Cerebellar nuclear complex (tissue), 1 donor: ENCODE measurements at places on chromosomes 4 and X.

GRCh38 chrX:72080150-72080549 lies 51.6 kb downstream of the RTL5 start:
- no peak for DNase-seq

DNA sequence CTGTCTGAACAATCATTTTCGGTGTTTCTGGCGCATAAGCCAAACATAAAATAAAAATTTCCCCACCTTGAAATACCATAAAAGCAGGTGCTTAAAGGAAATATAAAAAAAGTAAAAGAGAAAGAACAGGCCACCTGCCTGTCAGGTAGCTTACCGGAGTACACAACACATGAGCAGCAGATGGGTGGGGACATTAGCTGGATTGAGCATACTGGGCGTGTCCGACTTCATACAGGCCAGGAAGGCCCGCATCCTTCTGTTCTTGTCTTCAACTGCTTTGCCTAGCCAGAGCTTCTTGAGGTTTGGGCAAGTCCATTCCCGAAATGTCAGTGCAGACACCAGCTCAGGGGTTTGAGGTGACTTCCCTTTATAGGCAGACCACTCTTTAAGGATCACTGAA lies 66.7 kb downstream of the FAM120C start:
- no peak for DNase-seq

DNA sequence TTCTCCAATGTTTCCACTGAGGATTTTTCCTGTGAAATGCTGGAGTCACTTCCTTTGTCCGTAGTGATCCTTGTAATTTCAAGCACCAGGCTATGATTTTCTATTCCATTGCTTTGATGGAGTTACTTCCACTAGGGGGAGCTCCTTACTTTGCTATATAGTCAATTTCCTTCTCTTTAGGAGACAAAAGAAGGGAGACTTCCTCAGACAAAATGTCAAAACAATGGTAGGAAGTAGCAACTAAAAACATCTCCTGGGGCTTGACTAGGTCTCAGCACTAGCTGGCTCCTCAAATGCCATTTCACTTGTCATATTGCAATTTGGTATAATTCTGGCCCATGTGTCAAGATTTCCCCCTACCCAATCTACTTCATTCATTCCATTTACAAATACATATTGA lies 24.1 kb downstream of the ZCCHC12 start:
- DNase-seq: no peak

- peak; percentile 16 for DNase-seq
These were observed at the start of gene RNF175 for GRCh38 chr4:153759407-153760316. TSS of gene RNF175 (minus strand) at chr4:153760024. CDS start at chr4:153759862, 162 bp downstream.

DNA sequence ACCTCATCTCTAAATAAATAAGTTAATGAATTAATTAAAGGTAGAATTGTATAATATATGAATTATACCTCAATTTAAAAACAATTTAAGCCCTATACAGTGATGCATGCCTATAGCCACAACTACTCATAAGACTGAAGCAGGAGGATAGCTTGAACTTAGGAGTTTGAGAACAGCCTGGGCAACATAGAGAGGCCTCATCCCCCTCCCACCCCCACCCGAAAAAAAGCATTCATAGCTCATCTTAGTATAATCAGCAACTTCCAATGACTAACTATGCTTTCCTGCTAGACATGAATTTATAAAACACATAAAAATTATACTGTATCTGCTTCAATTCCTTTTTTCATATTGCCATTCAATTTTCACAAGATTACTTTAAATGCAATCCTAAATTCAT lies 1.6 kb downstream of the LRBA start:
- no peak for DNase-seq

GRCh38 chr4:119050527-119051090 lies 85.0 kb upstream of the MYOZ2 start:
- no peak for DNase-seq

DNA sequence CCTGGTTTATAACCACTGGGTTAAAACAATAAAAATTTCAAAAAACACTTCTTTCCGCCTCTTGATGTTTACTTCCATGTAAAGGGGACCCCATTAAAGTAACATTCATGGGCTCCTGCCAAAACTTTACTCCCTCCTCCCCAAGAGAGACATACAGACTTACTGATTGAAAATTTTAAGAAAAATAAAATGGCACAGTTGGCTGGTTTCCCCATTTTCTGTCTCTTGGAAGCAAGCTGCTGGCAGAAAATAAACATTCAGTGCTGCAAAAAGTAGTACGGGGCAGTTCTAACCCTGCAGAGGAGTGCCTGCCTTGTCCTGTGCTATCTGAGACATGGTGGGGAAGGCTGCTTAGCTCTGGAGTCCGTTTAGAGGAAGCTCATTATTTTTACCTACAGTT lies 187.3 kb upstream of the INTU start:
- no peak for DNase-seq

GRCh38 chr4:86946868-86947500 lies 12.2 kb downstream of the AFF1 start:
- DNase-seq: no peak
